Regular cardiac myocyte (primary cell): ENCODE measurements at places on chromosomes 12 and 14. TPM values are rescaled to one million over a fixed set of nuclear protein-coding genes. Genes with fewer than 3 reads are reported as not detected.

SYCP3 gene
- under 0.01 and 0.85 TPM in 2 replicates for total RNA-seq

REP15 gene
- total RNA-seq, result 2.9 and 3.1 TPM in 2 replicates

AQP5 gene
- 0.19 TPM in 1 of 2 replicates, not detected in the other for total RNA-seq

RFLNA gene
- 2.3 and 43.1 TPM in 2 replicates for total RNA-seq

POTEM gene
- not detected in 2 replicates for total RNA-seq

ASB2 gene
- total RNA-seq, result under 0.01 and 2.3 TPM in 2 replicates
